ENCODE measurements at places on chromosomes 16 and 17.

- DNase-seq = no peak
Measured at GRCh38 chr17:4560421-4560820, at the start of gene GGT6. GGT6 (minus strand) TSS chr17:4560577; CDS start chr17:4560521, 56 bp downstream.

DNA sequence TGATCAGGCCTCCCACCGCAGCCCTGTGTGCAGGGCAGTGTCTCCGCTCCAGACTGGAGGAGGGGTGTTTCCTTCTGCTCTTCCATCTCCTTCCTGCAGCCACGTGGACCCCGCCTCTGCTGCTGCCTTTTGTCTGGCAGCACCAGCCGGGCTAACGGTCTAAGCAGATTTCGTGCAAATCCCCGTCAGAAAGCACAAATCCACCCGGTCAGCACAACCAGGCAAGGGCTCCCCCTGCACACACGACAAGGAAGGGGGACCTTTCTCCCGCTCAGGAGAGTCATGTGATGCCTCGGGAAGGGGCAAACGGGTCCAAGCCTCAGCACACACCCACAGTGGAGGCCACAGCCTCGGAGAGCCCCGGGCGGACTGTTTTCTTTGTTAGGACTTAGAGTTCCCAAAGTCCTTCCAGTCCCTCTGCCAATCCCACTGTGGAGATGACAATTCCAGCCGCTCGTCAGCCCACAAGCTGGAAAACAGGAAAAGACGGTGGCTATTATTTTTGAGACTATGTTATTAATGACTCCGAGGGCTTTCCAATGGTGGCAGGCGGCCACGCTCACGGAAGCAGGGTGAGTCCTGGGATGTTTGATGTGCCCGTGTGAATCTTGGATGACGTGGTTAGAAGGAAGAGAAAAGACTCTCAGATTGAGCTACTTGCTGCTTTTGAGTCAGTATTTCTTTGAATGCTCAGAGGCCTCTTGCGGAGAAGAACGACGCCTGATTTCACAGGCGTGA lies 22.5 kb upstream of the MEAK7 start:
- DNase-seq = no peak

DNA sequence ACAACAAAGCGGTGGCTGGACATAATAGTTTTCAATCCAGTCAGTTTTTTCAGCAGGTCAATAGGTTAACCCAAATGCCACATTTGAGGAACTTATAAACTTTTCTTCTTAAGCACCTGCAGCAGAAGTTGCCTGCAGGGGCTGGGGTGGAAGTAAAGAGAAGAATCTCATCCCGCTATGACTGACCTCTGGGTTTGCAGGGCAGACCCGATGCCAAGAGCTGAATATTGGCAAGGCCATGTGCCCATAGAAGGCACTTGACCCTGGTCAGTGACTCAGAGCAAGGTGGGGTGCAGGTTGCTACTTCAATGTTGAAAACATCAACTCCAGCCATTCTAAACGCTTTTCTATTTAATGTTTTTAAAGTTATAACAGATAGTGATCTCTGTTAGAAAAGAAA lies 17.9 kb upstream of the SMPD3 start:
- no peak for DNase-seq

DNA sequence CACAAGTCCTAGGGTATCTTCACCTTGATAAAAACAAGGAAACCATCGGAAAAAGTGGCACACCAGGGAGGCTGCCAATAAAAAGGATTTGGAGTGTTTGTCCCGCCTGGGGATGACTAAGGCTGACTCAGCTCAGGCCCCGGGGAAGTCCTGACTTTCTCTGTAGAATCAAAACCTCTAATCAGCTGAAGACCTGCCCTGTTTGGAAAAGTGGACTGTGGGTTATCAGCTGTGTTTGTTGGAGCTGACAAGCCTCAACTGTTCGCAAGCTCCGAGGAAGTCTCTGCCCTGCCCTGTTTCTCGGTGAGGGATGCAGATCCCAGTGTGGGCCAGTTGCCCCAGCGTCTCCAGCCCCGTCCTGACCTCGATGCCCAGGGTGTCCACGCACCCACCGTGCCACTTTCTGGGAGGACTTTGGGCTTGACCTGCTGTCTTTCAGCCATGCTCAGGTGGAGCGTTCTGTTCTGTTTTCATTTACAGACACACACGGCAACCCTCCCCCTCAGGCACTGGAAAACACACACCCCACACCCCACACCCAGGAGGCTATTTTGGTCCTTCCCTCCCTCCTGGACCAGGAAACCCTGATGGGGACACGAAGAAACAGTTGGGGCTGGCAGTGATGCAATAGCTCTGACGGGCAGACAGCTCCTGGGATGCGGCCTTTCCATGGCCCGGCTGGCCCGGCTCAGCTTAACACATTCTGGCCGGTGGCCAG lies 27.6 kb upstream of the PITPNA start:
- peak; percentile 43 for DNase-seq

GRCh38 chr16:75389096-75389690 lies 44.1 kb downstream of the CFDP1 start:
- no peak for DNase-seq

- DNase-seq = no peak
Measured at GRCh38 chr17:13940858-13941665, 128.2 kb upstream of the COX10 start.

DNA sequence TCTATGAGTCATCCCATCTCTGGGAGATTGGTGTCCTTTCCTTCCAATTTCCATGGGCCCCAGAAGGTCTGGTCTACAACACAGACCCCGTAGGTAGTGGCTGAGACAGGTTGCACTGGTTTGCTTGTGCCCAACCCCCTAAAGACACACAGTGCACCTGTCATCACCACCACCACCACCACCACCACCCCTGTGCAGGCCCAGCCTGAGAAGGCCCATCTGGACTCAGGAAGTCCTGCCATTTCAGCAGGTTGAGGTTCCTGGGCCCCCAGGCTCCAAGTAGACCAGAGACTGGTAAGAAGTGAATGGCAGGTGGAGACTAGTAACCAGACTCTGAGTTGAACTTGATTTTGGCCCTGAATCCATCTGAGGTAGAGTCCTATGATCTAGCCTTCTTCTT lies 25.9 kb upstream of the PHB1 start:
- DNase-seq = no peak

- no peak for DNase-seq
Measured at GRCh38 chr16:67786491-67786890, 19.9 kb downstream of the RANBP10 start.

- peak; percentile 63 for DNase-seq
Measured at GRCh38 chr16:2194852-2195321, 1.5 kb downstream of the CASKIN1 start.

- DNase-seq = no peak
Measured at GRCh38 chr16:54946909-54947308, 16.2 kb downstream of the IRX5 start.

DNA sequence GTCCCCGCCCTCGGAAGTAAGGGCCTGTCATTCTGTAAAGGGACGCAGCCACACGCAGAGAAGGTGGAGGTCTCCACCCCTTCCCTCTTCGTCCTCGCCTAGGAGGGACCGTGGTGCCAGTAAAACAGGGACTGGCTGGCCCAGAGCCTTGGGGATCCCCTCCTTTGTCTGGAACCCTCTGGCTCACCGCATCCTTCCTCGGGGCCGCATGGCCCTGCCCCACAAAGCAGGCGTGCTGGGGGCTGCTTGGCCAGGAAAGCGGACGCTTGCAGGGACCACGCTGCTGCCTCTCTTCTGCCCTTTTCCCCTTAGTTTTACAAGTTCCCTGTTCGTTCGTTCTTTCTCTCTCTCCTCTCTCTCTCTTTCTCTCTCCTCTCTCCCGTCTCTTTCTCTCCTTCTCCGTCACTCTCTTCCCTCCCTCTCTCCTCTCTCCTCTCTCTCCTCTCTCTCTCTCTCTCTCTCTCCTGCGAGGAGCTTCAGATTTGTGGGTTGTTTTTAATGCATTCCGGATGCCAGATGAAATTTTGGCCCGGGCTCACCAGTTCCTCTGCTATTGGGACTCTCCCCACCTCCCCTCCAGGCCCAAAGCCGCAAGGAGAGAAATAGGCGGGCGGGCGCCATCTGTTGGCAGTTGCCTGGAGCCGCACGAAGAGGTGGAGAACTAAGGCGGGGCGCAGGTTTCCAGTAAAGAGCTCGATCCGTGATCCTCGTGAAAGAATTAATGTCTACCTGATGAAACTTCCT lies 35.1 kb upstream of the CDRT4 start:
- DNase-seq = peak; percentile 88

DNA sequence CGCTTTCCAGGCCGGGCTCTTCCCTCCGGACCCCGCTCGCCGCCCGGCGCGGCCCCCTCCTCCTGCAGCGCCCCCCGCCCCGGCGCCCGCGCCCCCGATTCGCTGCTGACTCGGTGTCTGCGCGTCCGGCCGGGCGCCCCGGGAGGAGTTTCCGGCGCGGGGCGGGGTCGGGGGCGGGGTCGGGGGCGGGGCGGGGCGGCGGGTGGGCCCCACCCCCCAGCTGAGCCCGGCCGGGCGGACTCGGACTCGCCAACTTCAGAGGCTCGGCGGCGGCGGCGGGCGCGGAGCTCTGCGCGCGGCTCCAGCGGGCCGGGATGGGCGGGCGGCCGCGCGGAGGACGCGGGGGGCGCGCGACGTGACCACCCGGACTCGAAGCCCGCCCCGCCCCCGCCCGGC lies at the start of gene METRNL:
TSS of gene METRNL (plus strand) at position 258 of the 396 bp plus-strand sequence. CDS start 207 bp downstream, outside the sequence.
- peak; percentile 75 for DNase-seq

DNA sequence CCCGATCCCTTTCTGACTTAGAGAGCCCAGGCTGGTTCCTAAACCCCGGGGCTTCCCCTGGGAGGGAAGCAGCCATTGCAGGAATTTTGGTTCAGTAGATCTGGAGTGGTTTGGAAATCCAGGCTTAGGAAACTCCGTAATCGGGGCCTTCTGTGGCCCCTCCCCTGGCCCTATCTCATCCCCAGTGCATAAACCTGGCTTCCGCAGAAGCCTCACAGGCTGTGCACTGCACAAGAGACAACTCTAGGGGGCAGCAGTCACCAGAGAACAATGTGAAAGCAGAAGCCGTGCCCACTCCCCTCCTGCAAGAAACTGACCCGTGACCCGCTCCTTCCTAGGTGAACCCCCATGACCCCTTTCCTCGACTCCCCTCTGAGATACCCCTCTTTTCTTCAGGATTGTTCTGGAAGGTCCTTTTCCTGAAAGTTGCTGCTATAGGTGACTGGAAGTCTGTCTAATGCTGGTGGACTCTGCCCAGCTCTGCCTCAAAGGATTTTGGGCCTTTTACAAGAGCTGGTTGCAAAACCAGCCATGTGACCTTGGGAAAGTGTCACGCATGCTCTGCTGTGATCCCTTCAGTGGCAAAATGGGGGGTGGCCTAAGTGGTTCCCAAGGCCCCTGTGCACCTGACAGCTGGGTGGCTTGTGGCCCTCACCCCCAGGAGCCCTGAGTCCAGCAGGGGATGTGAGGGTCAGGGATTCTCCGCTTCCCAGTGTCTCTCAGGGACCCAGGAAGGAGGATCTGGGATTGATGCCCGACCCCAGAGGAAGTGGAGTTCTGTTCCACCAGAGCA lies 14.4 kb downstream of the GUCY2D start:
- DNase-seq = peak; percentile 68

All from stimulated activated CD4-positive, alpha-beta T cell treated with anti-CD3 and anti-CD28 coated beads, Interleukin-15, amount 100 ng/mL, for 24 hours (primary cell).